ENCODE measurements at places on chromosomes 13 and 19.

DNA sequence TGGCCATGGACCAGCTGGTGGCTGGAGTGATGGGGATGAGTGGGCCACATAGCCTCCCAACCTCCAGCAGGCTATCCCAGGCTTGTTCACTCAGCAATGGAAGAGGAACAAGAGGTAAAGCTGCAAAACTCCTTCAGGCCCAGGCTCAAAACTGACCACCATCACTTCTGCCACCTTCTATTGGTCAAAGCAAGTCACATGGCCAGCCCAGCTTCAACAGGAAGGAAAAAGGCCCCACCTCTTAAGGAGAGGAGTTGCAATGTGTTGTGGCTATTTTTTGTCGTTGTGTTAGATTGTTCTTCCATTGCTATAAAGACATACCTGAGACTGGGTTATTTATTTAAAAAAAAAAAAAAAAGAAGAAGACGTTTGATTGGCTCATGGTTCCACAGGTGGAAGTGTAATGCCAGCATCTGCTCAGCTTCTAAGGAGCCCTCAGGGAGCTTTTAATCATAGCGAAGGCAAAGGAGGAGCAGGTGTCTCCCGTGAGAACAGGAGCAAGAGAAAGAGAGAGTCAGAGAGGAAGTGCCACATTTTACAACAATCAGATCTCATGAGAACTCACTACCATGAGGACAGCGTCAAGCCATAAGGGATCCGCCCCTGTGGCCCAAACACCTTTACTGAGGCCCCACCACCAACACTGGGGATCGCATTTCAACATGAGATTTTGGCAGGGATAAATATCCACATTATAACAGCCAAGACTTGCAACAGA, 5.4 kb downstream of the IGSF23 start:
- no peak for DNase-seq

GRCh38 chr13:43360171-43360570, 336.8 kb downstream of the DNAJC15 start:
- no peak for DNase-seq

- DNase-seq: no peak
These were observed 9.7 kb upstream of the FUT2 start for GRCh38 chr19:48686088-48686487.

- DNase-seq: peak; percentile 30
These were observed 637 bp downstream of the RANBP3 start for GRCh38 chr19:5977222-5977784.

GRCh38 chr19:35205733-35206323, 22.7 kb downstream of the FAM187B start:
- no peak for DNase-seq

- peak; percentile 6 for DNase-seq
These were observed 2.2 kb downstream of the FFAR1 start for GRCh38 chr19:35349614-35350521.

GRCh38 chr13:19791953-19792537, 9.3 kb upstream of the PSPC1 start:
- no peak for DNase-seq

DNA sequence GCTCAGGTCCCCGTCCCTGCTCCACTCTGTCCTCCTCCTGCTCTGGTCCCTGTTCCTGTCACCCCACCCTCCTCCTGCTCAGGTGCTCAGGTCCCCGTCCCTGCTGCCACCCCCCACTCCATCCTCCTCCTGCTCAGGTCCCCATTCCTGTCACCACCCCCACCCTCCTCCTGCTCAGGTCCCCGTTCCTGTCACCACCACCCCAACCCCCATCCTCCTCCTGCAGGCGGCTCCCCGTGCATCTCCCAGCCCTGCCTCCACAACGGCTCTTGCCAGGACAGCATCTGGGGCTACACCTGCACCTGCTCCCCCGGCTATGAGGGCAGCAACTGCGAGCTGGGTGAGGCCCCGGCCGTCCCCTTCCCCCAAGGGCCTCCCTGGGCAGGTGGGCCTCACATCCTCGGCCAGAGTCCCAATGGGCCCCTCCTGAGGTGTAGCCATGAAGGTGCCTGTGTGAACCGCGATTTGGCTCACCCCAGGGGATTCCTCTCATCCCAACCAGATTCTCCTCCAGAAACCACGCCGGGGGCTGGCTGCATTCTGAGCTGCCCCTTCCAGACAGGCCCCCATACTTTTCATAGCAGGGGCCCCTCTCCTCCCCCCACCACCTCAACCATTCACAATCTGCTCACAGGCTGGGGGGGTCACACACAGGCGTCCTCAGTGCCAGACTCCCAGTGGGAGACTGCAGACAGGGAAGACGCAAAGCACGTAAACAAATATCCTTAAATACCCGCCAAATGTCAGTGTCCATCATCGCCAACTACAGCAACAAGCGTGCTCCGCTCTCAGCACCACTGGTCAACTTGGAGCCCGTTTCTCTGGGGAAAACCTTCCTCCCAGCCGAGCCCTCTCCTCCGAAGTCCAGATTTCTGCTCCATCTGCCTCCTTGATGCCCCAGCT, 4.6 kb downstream of the PROZ start:
- DNase-seq: peak; percentile 31

- peak; percentile 80 for DNase-seq
These were observed 102.6 kb upstream of the MYCBP2 start for GRCh38 chr13:77429320-77430142.

- DNase-seq: no peak
These were observed 106.9 kb upstream of the UBL3 start for GRCh38 chr13:29957320-29957719.

- DNase-seq: no peak
These were observed 141.1 kb downstream of the GPC5 start for GRCh38 chr13:91539286-91540157.

DNA sequence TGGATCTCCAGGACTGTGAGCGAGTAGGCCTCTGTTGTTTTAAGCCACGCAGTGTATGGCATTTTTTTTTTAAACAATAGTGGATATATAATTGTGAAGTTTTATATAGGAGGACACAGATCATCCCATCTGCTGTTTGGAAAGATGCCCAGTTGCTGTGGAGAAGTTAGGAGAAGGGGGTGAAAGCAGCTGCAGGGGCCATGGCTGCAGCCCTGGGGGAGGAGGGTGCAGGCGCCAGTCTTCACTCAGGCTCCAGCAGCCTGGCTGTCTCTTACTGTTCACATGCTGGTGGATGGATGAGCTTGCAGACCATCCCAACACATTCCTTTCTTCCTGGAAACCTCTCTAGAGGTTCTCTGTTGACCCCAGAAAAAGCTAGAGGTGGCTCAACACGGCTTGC, 242.3 kb downstream of the TEX29 start:
- DNase-seq: no peak

DNA sequence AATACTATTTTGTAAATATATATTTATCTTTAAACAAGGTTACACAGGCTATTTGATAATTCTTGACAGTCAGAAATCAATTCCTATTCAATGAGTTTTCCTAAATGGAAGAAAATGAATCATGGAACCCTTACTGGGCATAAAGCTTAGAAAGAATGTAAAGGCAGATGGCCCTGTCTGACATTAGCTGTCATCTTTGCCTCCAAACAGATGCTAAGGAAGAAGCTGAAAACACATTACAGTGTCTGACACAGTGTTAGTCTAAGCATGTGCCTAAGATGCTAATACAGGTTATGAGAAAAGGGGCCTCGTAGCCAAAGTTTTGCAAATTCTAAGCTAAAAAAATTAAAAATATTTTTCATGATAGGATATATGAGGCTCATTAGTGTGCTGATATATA, 112.8 kb downstream of the ITGBL1 start:
- no peak for DNase-seq

DNA sequence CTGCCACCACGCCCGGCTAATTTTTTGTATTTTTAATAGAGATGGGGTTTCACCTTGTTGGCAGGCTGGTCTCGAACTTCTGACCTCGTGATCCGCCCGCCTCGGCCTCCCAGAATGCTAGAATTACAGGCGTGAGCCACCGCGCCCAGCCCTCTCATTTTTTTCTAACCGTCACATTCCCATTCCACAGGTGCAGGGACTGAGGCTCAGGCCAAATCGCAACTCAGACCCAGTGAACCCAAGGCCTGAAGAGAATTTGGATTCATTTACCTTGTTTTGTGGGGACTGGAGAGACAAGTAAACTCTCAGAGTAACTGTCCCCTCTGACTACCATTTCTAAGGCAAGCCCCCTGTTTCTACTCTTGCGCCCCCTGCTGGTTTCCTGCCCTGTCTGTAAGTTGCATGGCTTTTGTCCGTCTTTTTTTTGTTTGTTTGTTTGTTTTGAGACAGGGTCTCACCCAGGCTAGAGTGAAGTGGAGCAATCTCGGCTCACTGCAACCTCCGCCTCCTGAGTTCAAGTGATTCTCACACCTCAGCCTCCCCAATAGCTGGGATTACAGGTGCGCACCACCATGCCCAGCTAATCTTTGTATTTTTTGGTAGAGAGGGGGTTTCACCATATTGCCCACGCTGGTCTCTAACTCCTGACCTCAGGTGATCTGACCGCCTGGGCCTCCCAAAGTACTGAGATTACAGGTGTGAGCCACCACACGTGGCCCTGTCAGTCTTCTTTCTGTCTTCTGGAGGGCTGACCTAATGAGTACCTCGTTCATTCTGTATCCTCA, 2.3 kb upstream of the STRN4 start:
- DNase-seq: peak; percentile 84

DNA sequence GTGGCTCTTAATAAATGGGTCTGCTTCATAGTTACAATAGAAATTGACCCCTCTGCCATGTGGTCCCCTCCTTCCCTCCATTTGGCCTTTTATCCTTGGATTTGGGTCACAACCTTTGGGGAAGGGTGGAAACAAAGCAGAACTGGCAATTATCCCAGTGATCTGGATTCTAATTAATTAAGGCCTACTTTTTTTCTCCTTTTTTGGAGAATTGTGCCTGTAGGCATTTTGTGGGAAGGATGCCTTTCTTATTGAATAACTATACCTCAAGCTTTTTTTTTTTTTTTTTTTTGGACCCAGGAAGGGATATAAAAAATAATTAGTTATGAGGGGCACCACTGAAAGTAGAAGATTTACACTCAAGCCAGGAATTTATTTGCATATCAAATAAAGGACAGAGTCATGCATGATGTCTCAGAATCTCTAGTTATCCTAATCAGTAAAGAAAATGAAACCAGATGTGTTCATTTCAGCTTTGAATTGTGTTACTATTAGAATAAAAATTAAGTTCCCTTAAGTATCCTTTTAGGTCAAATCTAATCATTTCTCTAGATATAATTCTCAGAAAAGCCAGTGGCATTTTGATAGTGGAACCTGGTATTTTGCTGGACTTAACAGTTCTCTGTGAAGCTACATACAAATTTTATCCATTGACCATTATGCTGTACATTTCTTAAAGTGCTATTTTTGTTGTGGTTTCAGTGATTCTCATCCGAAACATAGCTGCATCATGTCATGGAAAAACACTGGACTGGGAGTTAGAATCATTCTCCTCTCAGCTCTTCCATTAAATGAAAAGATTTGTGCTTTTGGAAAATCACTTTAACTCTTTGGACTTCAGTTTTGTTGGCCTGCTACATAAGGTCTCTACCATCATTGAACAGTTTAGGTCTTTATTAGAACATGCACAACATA, 129.3 kb downstream of the KCNRG start:
- DNase-seq: no peak

DNA sequence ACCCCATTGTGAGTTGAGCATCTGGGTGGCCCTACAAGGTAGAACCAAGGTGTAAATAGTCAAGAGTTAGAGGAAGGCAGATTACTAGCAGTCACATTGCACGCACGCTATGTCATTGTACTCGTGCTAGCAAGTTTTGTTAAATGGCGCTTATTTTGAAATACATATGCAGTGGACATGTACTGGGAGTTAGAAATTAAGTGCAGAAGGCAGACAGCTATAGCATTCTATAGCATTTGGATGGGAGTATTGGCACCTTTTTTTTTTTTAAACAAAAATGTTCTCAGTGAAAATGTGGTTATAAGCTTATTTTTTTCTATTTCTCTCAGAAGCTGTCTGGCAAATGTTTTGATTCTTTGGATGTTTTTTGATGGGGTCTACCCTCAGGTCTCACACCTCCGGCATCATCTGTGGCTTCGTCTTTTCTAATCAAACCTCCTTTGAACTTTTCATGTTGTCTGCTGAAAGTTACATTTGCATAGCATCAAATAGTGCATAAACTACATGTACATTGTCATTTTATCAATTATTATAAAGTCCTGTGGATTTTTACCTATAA, 68.1 kb downstream of the ARHGEF7 start:
- no peak for DNase-seq

DNA sequence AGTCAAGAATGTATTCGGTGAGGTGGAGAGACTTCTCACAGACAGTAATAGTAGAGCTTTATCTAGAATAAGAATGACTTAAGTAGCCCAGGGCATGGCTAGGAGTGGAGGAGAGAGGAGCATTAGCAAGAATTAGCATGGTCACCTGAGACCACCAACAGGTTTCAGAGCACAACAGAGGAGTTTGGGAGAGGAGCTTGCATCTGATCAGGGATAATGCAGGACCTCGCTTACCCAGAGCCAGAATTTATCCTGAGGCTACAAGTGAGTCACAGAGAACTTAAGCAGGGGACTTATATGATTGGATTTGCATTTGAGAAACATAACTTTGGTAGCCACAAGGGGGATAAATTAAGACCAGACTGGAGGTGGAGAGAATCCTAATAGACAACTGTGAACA, 102.1 kb upstream of the FNDC3A start:
- no peak for DNase-seq

- DNase-seq: peak; percentile 41
These were observed 1.7 kb upstream of the IFT88 start for GRCh38 chr13:20565115-20565736.
